HCT116 (cell line): ENCODE measurements at places on chromosomes 11 and 22. TPM values are rescaled to one million over a fixed set of nuclear protein-coding genes. Genes with fewer than 3 reads are reported as not detected.
A peak's percentile ranks its signal among the peaks of the same experiment; 100 is the strongest.

DNA sequence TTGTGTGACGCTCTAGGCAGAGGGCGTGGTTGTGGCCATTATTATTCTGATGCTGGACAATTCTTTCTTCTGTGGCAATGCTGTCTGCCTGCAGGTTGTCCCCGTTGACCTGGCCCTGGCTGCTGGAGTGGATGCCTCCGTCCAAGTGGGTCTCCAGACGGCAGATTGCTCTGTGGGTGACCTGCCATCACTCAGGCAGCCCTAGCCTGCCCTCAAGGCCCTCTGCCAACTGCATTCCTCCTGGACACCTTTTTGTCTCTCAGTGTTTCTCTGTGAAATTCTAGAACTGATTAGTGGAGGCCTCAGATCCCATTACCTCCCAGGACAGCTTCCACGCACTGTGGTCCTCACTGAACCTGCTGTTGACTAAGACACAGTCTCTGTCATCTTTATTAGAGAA is 86.7 kb downstream of the TBC1D22A start:
- no peak for DNase-seq

DNA sequence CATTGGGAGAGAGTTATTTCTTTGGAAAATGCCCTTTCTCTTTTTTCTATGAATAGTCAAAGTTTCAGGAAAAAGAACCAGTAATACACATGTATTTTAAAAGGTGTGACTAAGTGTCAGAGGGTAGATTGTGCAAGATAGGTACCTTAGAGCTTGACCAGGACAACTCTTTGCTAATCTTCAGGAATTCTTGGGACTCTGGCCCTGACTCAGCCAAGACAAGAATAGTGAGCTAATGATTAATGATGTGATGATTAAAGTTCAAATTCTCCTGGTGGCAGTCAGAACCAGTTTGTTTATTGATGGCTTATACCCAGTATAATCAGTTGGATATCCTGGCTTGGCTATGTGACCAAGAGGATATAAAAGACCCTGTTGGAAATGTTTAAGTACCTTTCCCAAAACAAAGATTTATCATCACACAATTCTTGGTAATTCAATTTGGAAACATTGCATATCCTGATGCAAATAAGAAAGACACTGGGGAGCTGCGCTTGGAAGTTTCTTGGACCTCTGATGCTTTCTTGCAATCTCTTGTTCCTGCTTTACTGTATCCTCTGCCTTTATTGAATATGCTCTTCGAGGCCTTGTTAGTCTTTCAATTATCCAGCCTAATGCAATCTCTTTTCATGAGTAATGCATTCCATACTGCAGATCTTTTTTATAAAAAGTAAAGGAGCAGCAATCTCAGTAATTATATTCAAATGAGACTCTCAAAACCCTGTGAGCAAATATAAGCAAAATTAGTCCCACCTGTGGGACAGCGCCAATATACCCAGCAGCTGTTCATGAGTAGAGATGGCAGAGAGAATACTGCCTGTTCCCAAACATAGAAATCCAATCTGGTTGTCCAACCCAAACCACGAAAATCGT is 48.0 kb upstream of the CEP126 start:
- DNase-seq, result no peak

DNA sequence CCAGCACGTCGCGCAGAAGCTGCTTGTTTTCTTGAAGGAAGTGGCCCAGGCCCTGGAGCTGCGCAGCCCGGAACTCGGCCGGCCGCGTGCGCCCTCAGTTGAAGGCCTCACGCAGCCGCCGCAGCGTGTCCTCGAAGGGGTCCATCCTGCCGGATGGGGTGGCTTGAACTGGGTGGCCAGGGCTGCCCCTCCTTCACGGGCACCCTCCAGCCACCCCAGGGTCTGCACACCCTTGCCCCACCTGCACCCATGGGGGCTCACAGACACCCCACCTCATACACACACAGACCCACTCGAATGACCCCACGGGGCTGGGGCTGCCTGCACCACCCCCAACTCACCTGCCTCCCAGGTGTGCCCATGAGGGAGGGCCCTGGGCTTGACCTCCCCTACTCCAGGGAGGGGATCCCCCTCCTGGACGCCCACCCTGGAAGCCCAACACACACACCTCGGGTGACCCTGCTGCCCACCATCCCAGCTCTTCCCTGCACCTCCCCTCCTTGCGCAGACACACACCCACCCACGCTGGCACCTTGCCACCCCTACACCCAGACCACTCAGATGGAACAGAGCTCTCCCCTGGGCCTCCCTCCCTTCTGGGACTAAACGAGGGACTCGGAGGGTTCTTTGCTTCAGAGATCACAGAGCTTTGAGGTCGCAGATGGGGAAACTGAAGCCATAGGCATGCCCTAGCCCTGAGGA is 6.8 kb downstream of the ALDH3B2 start:
- DNase-seq, result no peak

DNA sequence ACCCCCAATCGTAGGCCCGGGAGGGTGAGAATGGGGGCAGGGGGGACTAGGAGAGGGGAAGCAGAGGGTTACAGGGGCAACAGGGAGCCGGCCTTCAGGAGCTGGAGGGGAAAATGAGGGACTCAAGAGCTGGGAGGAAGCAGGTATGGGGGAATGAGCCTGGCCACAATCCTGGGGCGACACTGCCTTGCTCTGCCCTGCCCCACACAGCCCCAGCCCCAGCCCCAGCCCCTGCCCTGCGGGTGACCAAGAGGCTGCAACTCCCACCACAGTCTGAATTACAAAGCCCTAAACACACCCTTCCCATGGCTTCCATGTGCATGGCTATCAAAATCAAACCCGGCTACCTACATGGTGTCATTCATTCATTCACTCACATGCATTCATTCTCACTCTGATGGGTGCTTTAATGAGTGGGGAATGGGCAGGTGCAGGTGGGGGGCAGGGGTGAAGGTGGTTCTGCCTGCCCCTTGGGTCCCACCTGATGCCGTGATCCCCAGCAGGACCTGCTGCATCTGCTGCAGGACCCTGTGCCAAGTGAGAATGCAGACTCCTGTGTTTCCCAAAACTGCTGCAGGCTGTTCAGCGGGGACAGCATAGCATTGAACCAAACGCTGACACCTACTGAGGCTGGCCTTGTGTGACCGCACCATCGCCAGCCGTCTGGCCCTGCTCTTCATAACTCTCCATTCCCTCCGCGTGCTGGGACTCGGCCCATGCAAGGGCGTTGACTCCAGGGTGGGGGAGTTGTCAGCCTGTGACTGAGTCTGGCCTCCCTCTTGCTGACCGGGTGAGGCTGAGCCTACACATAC is 9.5 kb upstream of the LINC01488 start:
- DNase-seq, result no peak

- DNase-seq, result peak; percentile 75
Observed at GRCh38 chr22:38218661-38219622, 17.1 kb downstream of the MAFF start.

- DNase-seq, result no peak
Observed at GRCh38 chr11:43925063-43925931, 17.1 kb upstream of the C11orf96 start.

- no peak for DNase-seq
Observed at GRCh38 chr11:61574611-61575010, 6.3 kb downstream of the SYT7 start.

DNA sequence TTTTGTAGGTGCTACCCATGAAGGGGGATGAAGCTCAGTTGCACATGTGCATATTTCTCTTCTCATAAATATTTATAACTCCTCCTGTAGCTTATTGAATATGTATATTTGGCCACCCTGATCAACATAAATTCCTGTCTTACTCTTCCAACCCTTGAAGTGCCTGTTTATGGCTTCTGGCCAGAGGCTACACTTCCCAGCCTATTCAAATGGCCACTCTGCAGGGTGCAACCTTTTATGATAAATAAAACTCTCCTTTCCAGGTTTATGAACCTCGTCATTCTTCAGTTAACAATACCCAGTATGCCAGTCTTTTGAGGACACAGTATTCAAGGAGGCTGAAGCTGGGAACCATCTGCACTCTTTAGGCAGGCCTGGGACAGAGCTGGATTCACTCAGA is 2.6 kb upstream of the RTL6 start:
- DNase-seq, result no peak

DNA sequence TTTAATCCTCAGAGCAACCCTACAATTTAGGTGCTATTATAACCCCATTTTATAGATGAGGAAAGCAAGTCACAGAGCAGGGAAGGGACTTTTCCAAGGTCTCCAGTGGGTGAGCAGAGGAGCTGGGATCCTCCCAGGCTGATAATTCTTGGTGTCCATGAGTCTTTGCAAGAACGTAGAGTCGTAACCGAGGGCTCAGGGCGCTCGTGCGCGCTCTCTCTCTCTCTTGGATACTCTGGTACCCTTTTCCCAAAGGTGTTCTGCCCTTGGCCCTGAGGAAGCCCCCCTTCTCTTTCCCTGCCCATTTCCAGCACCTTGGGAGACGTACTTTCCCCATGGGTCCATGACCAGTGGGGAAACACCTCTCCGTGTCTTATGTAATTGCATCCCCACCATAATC is 5.2 kb upstream of the ZP1 start:
- DNase-seq, result no peak

- DNase-seq, result no peak
Observed at GRCh38 chr22:29152045-29152953, 53.4 kb upstream of the EMID1 start.

GRCh38 chr11:14203321-14203720 is 155.7 kb downstream of the RRAS2 start:
- DNase-seq, result no peak

GRCh38 chr22:24751518-24751917 is 23.0 kb downstream of the PIWIL3 start:
- no peak for DNase-seq

GRCh38 chr22:29204455-29205183 is 1.1 kb upstream of the EMID1 start:
- DNase-seq, result no peak

DNA sequence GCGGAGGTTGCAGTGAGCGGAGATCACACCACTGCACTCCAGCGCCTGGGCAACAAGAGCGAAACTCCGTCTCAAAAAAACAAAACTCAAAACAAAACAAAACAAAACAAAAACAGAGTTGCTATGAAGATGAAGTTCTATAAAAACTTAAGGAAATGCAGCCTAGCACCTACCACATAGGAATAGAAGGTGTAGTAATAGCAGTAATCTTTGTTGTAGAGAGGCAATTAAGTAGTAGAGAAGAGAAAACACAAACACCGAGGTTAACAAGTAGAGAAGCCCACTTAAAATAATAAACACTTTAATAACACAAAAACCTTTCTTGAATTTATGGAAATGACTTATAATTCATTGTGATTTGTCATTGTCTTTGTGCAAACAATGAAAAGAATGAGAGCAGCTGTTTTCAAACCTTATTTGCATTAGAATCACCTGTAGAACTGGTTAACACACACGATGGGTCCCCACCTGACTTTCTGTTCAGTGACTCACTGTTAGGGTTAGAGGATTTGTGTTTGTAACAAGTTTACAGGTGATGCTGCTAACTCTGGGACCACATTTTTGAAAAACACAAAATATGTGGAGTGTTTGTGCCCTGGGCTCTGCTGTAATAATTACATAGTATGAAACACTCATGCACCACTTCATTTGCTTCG is 43.1 kb downstream of the TYR start:
- no peak for DNase-seq

GRCh38 chr11:96215826-96216225 is 127.2 kb downstream of the MAML2 start:
- no peak for DNase-seq

Gene FAM118B
- total RNA-seq, result 12.8 TPM

Gene TMEM223
- total RNA-seq, result 18.4 TPM

Gene AQP11
- 0.20 TPM for total RNA-seq

Gene C1QTNF4
- 0.34 TPM for total RNA-seq

Gene USH1C
- 13.4 TPM for total RNA-seq

Gene MMP12
- not detected for total RNA-seq
